ELF-1 (cell line): ENCODE measurements at places on chromosomes 7 and 10.

GRCh38 chr10:124532106-124532641 lies 70.6 kb downstream of the LHPP start:
- peak; percentile 74 for DNase-seq

DNA sequence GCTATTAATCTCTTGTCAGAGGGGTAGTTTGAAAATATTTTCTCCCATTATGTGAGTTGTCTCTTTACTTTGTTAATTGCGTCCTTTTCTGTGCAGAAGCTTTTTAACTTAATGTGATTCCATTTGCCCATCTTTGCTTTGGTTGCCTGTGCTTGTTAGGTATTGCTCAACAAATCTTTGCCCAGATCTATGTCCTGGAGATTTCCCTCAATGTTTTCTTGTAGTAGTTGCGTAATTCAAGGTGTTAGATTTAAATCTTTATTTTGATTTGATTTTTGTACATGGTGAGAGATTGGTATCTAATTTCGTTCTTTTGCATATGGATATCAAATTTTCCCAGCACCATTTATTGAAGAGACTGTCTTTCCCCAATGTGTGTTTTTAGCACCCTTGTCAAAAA lies 567.2 kb downstream of the DNAJB9 start:
- DNase-seq, result no peak

GRCh38 chr10:13969792-13970140 lies 361.0 kb downstream of the FRMD4A start:
- DNase-seq, result no peak

GRCh38 chr10:127939786-127940330 lies 33.0 kb downstream of the PTPRE start:
- no peak for DNase-seq

DNA sequence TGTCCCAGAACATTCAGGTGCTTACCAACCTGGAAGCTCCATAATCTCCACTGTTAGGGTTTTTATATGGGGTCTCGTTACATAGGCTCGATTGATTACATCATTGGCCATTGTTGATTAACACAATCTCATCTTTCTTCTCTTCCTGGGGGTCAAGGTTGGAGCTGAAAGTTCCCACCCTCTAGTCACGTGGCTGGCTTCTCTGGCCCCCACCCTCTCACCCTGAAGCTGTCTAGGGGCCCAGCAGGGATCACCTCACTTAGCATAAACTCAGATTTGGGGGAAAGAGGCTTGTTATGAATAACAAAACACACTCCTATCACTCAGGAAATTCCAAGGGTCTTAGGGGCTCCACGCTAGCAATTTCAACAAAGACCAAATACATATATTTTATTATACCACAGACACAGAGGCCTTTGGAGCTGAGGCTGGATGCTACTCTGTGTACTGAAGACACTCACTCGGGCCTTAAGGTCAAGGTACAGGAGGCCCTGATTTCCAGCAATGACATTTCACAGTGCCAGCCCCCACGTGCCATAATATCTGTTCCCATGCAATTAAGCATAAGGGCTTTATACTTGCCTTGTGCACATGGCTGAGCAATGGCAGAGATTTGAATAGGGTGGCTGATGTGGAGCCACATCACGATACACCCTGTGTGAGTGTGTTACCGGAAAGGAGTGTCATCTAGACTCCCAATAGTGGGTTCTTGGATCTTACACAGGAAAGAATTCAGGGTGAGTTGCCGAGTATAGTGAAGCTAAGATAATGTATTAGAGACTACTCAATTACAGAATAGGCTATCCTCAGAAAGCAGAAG lies 108.2 kb downstream of the COL26A1 start:
- no peak for DNase-seq

GRCh38 chr7:103114576-103115008 lies 34.3 kb downstream of the NAPEPLD start:
- DNase-seq, result no peak

DNA sequence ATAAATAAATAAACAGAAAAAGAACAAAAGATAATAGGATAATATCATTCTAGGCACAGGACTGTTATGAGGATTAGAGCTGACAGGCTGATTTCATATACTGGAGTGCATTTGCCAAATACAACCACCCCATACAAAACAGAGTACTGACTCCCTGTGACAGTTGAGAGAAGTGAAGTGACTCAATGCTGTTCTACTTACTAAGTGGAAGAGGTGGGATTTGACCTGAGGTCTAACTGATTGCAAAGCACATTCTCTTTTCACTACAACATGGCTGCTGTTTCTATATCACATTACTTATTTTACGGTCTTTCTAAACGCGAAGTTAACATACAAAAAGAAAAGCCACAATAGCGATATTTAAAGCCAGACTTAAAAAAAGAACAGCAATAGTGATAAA lies 51.4 kb downstream of the ITGB1 start:
- DNase-seq, result no peak

- DNase-seq, result no peak
These were observed 1.8 kb downstream of the COMMD3 start for GRCh38 chr10:22317771-22318565.

DNA sequence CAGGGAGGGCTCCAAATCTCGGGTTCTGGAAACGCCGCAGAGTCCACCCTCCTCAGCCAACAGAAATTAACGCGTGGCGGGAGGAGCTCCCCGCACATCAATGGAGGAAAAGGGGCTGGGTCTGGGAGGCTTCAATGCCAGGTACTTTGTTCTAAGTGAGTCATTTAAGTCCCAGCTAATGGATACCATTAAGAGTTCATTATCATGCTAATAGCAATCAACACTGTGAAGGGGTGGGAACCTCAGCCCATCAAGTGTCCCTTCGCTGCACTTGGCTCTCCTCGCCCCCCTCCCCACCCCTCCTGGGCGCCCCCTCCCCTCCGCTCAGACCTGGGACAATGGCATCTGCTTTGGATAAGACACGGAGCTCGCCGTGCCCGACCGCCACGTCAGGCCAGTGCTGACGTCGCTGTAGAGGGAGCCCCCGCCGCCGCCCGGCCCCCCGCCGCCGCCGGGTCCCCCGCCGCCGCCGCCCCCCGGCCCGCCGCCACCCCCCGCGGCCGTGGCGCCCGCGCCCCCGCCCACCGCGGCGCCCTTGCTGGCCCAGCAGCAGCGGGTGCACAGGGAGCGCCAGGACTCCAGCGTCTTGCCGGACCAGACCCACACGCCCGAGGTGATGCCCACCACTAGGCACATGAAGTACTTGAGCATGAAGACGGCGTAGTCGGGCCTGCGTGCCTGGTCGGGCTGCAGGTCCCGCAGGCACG lies 2.9 kb downstream of the FZD8 start:
- DNase-seq, result peak; percentile 76

- no peak for DNase-seq
These were observed 61.4 kb upstream of the ASAH2 start for GRCh38 chr10:50312464-50313437.

DNA sequence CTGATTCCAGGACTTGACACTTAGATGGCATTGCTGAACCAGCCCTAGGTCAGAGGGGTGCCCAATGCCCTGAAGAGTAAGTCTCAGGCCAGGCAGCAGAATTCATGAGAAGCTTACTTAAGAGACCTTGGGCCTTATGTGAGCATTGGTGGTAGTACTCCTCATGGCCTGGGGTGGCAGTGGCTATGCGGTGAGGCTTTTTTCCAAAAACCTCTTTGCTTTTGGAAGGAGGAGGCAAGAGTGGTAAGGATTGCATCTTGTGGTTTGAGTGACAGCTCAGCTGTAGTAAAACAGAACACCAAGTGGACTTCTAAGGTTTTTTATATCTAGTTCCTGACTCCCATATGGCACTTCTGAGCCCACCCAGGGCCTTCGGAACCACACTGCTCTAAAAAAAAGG lies 459.0 kb upstream of the STEAP1 start:
- DNase-seq, result no peak

- DNase-seq, result no peak
These were observed 236.4 kb upstream of the CCDC6 start for GRCh38 chr10:60142736-60143135.

DNA sequence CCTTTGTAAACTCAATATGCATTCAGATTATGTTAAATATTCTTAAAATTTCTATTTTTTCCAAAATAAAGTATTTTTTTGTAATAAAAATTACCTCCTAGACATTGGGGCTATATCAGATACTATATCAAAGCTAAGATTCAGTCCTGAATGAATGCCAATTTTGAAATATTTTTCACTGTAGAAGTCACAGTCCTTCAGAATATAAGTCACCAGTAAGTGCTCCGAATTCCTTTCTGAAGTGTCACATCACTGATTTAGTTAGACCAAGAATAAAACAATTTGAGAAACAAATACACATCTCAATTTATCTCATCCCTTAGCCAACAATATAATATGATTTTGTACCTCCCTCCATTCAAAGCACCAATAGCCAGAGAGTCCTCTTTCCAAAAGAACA lies 33.9 kb upstream of the GSAP start:
- DNase-seq, result no peak

GRCh38 chr7:12504149-12504548 lies 66.4 kb upstream of the SCIN start:
- no peak for DNase-seq

GRCh38 chr7:24741679-24742505 lies 15.4 kb downstream of the GSDME start:
- DNase-seq, result peak; percentile 56

GRCh38 chr10:112821663-112822062 lies 128.4 kb upstream of the TCF7L2 start:
- no peak for DNase-seq
